ENCODE measurements at places on chromosomes 7 and 10. TPM values are rescaled to one million over a fixed set of nuclear protein-coding genes. Genes with fewer than 3 reads are reported as not detected.

Gene ITGA8
- 1.1 TPM for total RNA-seq

Gene SFTPA1
- total RNA-seq, result 0.22 TPM

Gene EPDR1
- total RNA-seq, result 49.1 TPM

Gene SOSTDC1
- total RNA-seq, result 0.67 TPM
